ENCODE measurements at places on chromosomes 6 and 20.

DNA sequence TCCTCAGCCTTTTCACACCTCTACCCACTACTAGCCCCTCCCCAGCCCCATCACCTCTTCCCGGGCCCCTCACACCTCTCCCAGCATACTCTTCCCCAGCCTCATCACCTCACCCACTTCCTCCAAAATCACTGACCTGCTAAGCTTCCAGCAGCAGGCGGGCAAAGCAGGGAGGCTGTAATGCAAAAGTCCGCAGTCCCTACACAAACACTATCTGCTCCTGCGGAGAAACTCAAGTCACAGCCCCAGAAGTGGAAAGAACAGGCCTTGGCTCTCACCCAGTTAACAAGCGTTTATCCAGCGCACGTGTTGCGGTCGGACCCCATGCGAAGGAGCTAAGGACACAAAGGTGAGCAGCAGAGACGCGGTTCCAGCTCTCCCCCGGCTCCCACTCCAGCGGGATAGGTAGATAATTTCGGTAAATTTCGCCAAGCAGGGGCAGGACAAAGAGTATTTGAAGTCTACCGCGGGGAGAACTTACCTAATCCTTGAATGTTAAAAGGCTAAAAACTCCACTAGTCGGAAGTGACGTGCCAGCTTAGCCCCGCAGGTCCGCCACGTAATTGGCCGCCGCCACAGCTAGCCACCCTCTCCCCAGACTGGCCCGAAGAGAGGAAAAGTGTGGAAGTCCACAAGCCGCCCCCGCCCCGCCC, 728 bp upstream of the TRIM39 start:
- DNase-seq, result no peak

GRCh38 chr20:57834306-57835073, 124.7 kb upstream of the PMEPA1 start:
- DNase-seq, result no peak

DNA sequence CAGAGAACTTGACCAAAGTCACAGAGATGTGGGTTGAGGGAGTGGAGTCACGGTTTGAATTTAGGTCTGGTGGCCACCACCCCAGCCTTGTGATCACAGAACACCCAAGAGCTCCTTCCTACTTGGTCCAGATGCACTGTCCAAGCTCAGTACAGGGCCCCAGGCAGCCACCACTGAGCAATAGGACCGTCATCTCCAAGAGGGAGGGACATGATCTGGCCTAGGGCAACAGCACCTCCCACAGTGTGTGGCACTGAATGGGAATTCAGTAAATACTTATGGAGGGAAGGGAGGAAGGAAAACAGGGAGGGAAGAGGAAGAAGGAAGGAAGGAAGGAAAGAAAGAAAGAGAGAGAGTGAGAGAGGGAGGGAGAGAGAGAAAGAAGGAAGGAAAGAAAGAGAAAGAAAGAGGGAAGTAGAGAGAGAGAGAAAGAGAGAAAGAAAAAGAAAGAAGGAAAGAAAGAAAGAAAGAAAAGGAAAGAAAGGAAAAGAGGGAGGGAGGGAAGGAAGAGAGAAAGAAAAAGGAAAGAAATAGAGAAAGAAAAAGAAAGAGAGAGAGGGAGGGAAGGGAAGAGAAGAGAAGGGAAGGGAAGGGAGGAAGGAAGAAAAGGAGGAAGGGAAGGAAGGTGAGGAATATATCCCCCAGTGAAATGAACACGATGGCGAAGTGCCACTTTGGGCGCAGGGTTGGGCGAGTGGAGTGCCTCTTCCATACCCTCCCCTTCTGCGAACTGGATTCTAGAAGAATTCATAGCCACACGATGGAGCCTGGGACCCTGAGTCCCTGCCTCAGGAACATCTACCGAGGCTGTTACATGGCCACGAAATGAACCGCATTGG, 243.7 kb downstream of the TFAP2C start:
- no peak for DNase-seq

DNA sequence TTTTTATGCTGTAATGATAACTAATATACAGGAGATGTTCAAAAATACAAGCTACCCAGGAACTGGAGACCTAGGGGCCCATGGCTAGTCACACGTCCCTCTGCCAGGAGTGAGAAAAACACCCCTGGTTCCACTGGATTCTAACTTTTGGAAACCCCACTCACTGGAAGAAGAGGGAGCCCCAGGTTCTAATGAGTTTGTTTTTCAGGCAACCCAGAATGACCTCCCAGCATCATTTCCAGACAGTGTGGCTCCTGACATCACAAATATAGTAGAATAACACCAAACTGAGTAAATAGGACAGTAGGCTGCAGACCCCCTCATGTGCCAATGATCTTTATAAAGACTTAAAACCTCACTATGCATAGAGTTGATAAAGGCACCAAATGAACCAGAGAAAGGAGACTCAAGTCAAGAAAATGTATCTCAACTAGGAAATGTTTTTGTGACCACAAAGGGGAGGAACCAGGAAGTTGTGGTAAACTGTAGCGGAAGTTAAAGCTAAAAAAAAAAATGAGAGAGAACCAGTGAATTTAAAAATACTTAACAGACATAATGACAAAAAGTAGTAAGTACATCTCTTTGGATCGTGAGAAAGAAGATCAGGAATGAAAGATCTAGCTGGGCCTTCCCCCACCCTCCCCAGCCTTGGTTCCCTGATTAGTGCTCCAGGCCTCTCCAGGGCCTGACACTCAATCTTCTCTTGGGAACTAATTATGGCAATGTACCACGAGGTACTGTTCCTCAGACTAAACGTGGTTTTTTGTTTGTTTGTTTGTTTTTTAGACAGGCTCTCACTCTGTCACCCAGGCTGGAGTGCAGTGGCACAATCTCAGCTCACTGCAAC, 19.8 kb downstream of the HLA-E start:
- no peak for DNase-seq

- no peak for DNase-seq
Measured at GRCh38 chr6:36997811-36998722, 7.4 kb upstream of the FGD2 start.

GRCh38 chr6:150243620-150244314, 100.9 kb downstream of the PPP1R14C start:
- no peak for DNase-seq

DNA sequence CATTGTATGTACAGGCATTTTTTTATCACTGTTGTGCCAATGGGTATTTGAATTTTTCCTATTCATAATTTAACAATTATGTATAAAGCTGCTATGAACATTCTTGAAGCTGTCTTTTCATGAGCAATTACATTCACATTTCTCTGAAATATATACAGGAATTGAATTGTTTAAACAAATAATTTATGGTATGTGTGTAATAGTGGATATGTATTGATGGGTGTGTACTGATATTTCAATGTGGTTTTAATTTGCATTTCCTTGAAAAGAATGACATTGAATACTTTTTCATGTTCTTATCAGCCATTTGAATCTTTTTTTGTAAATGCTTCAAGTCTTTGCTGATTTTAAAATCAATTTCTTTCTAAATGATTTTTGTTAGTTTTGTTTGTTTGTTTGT, 629.4 kb upstream of the FLRT3 start:
- no peak for DNase-seq

DNA sequence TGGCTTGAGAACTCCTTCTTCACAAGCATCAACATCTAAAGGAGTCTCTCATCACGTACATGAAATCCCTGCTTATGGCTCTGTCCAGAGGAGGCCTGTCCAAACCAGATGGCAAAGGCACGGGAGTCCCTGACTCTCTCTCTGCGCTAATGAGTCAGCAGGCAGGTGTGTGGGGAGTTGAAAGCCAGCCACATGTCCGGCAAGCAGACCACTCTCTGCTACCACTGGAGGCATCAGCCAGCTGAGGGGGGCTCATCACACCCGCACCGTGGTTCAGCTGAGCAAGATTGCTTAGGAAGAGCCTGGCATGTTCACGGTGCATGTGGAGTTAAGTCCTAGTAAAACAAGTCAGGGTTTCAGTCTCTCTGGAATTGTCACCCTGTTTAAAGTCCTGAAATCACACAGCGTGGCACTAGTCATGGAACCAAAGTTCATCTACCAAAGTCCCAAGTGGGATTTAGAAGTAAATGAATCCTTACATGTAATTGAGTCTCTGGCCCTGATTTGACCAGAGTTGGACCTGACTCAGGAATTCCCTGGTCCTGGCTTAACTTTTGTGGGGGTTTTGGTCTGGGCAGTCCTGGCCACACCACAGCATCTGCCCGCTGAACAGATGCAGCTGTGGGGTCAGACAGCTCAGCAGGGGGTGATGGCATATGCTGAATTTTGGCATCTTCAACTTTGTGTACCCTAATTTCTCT, 155.2 kb upstream of the RIN2 start:
- no peak for DNase-seq

DNA sequence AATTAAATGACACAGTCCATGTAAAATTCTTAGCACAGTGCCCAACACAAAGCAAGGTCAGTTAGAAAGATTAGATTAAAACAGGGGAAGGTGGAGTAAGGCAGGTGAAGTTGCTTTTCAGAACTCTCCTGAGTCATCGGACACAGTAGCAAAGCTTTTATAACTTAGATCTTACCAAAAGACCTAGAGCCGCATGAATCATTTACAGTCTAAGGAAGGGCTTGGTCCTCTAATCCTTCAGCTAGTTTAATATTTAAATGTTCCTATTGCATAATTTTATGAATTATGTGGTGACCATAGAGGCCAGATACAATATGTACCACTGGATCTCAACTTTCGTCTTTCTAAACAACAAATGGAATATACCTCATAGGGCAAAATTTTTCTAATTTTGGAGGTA, 202.1 kb upstream of the SNX9 start:
- DNase-seq, result no peak

- DNase-seq, result no peak
Measured at GRCh38 chr6:121505284-121505683, 69.8 kb downstream of the GJA1 start.

- no peak for DNase-seq
Measured at GRCh38 chr6:16277101-16277981, 39.0 kb downstream of the GMPR start.

DNA sequence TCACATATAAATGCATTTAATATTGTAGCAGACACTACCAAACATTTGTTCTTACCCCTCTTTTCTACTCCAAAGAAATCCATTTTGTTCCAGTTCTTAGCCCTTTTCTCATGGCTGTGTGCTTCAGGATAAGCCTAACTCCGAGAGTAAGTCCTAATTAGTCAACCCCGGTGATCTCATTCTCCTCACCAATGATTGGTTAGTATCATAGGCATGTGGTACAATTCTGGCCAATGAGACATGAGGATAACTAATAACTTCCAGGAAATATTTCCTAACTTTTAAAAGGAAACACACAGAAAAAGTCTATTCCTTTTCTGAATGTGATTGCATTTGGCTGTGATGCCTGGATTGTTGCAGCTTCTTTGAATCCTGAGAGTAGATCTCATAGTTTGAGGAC, 116.0 kb downstream of the GPR63 start:
- no peak for DNase-seq

GRCh38 chr6:24646771-24647170, 780 bp upstream of the KIAA0319 start:
- DNase-seq, result no peak

GRCh38 chr6:149084808-149085556, 232.5 kb upstream of the TAB2 start:
- no peak for DNase-seq

DNA sequence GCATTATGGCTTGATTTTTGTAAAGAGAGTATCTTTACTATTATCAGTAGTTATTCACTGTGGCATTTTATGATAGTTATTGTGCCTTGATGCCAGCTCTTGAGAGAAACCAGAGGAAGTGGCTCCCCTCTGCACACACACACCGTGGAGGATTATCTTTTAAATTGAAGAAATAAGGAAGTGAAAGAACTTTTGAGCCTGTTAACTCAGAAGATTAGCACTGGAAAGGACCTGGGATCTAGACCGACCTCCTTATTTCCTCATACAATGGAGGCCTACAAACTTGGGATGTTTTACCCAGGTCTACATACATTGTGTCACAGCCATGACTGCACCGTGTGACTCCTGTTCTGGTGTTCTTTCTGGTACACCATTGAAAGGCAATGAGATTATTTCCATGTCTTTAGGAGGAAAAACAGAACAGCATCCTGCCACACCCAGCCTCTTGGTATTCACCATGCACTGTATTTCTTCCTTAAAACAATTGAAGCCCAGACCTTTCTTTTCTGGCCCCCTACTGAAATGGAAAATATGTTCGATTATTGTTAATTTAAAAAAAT, 40.6 kb downstream of the HECA start:
- no peak for DNase-seq

DNA sequence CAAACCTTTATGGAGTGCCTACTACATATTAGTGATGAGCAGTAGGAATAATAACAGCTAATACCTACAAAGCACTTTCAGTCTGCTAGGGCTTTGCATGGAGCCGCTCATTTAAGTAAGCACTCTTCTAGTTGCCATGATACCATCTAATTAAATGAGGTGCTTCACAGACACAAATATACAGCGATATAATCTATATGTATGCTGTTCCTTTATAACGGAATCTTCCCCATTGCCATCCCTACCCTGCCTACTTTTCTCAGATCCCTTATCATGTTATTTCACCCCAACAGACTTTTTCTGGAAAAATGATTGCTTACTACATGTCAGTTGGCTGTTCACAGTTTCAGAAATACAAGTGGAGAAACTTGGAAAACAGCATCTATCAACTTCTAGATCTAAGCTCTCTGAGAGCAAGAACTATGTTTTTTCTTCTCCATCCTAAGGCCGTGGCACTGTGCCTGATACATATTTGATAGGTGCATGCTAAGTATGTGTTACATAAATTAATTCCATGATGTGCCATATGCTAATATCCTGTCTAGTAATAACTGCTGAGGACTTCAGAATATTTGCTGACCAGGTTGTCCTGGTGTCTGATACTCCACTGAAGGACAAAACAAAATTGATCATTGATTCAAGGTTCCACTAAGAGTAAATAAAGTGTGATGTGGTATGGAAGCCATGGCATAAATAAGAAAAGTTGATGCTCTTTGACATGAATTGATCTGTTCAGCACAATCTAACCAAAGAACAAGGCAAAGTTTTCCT, 124.6 kb downstream of the GMPR start:
- no peak for DNase-seq

GRCh38 chr6:104728448-104728847, 131.3 kb downstream of the HACE1 start:
- DNase-seq, result no peak

- DNase-seq, result no peak
Measured at GRCh38 chr6:89355511-89356194, 3.1 kb upstream of the UBE2J1 start.

- no peak for DNase-seq
Measured at GRCh38 chr6:125974214-125974866, 12.0 kb upstream of the TRMT11 start.

DNA sequence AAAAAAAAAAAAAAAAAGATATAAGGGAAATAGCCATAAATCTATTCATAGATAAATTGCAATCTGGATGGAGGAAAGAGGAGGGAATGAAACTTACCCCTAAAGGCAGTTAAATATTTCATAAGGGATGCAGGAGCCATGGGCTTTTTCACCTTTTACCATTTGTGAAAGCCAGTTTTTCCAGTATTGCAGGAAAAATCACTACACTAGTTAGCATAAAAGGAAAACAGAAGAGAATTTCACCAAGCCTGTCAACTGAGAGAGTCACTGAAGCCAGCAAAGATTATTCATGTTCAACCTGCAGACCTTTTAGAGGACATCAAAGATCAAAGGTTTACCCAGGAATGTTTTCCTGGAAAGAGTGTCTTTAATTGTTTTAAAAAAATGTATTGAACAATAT, 969.7 kb downstream of the KIF16B start:
- DNase-seq, result no peak
